Left hindlimb (tissue), 1 donor: ENCODE measurements at places on chromosomes 13 and 19.

DNA sequence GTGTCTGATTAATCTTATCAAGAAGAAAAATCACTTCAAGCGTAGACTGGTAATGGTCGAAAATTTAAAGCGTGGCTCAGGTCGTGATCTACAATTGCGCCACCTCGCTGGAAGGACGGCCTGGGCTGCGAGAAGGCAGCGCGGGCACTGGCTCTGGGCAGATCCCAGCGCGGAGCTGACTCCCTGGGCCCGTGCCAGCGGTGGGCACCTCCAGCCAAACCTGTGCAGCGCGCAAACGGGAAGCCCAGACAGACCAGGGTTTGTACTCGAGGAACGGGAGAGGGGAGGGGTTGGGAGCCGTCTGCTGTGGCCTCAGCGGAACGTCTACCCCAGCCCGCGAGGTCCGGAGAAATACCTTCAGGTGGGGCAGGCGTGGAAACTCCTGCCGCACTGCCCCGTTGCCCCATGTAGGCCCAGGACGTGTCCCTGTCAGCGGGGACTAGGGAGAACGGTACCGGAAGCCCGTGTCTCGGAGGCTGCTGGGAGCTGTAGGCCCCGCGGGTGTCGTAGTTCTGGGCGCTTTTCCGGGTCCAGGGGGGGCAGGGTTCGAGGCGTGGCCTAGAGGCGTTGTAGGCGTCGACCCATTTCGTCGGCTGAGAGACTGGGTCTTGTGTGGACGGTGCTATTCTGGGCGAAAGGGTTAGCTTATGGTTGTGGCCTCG lies 21.1 kb downstream of the ZNF274 start:
- no peak for DNase-seq

DNA sequence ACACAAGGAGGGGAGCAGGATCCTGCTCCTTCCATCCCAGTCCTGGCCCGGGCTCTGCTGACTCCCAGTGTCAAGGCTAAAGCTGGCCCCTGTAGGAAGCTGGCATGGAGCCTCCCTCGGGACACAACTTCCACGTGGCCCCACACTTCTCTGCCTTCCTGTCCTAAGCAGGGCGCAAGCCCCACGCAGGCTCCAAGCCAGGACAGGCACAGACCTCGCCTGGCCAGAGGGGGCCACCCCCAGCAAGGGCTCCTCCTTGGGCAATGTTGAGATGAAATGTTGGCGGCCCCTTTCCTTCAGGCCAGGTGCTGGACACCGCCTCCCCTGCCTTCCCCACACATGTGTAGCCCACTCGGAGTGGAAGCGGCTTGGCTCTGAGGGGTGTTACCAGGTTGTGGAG lies 66.6 kb downstream of the COL4A1 start:
- DNase-seq, result no peak

DNA sequence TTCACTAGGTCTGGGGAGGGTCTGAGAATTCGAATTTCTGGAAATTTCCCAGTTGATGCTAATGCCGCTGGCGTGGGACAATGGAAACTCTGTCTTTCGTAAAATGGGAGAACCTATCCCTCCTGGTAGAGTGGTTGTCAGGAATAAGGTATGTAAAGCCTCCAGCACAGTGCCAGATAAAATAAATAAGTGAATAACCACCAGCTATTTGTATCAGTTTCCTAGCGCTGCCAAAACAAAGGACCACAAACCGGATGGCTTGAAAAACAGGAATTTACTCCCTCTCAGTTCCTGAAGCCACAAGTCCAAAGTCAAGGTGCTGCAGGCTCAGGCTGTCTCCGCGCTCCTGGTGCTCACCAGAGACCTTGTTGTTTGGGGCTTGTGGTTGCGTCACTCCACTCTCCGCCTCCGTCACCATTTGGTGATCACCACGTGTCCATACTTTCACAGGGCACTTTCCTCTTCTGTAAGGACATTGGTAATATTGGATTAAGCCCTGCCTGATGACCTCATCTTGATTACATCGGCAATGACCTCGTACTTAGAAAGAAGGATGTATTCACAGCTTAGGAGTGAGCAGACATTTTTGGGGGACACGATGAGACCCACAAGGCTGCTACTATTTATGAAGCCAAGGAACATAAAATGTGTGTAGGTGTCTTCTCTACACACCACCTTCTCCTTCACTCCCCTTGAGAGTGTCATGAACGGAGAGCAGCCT lies 428.5 kb downstream of the IRS2 start:
- no peak for DNase-seq

GRCh38 chr19:32671883-32672593 lies 2.9 kb downstream of the ANKRD27 start:
- DNase-seq, result no peak

DNA sequence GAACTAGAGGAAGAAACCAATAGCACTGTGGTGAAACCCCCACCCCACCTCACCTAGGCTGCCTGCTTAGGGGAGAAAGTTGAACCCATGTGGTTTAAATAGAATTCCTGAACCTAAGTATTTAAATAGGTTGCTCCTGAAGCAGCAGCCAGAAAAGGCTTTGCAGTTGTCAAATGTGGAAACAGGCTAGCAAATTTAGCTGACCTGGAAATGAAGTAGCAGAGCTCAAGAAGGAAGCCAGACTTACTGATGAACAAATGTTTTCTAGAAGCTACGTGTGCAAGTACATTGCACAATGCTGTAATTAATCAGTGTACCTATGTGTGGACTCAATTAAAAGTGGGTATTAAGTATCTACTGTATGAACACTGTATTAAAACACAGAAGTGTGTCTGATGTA lies 61.3 kb downstream of the SCEL start:
- no peak for DNase-seq

GRCh38 chr19:40378509-40378908 lies 11.5 kb downstream of the HIPK4 start:
- no peak for DNase-seq

DNA sequence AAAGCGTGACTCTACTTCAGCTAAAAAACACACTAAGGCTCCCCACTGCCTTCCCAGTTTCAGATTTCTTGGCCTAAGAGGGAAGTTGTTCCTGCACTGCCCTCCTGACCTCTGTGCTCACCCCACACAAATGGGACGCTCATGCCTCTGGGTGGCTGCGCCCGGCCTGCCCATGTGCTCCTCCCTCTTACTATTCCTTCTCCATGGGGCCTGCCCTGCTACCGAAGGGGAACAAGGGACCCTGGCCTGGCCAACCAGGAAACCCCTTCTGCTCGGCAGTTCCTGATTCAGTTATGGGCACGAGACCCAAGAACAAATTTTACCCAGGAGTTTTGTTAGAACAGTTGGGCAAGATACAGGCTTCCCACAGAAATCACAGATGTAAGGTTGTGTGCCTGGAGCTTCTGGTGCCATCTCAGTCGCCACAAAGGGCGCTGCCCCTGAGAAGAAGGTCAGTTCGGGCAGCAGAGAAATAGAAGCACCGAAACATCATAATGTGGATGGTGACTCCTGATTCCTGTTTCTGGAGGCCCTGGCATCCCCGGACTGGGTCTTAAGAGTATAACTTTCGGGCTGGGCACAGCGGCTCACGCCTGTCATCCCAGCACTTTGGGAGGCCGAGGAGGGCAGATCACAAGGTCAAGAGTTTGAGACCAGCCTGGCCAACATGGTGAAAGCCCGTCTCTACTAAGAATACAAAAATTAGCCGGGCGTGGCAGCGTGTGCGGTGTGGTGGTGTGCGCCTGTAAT lies 5.4 kb upstream of the PLPP2 start:
- DNase-seq, result no peak
